Subcutaneous adipose tissue (tissue), 4 donors: ENCODE measurements at places on chromosomes 3 and 15. TPM values are rescaled to one million over a fixed set of nuclear protein-coding genes. Genes with fewer than 3 reads are reported as not detected.

Gene PLD1
- 21.8 TPM for total RNA-seq

Gene RBM15B
- 27.7 TPM for total RNA-seq

Gene NOX5
- total RNA-seq: 0.34 TPM

Gene EIF2B5
- 31.8 TPM for total RNA-seq

Gene GBE1
- total RNA-seq: 134 TPM

Gene UBL7
- 38.2 TPM for total RNA-seq

Gene MEGF11
- not detected for total RNA-seq

Gene ATP13A5
- not detected for total RNA-seq

Gene C3orf52
- 1.3 TPM for total RNA-seq

Gene CCDC39
- 1.5 TPM for total RNA-seq

Gene TTC23
- total RNA-seq: 24.0 TPM

Gene DUOXA2
- not detected for total RNA-seq

Gene WNT5A
- total RNA-seq: 1.3 TPM

Gene NDN
- total RNA-seq: 66.0 TPM

Gene LRRC2
- total RNA-seq: 1.1 TPM

Gene TRH
- total RNA-seq: not detected

Gene ARNT2
- 0.16 TPM for total RNA-seq

Gene ANKUB1
- not detected for total RNA-seq

Gene C3orf18
- 10.6 TPM for total RNA-seq

Gene CAMK2N2
- not detected for total RNA-seq

Gene SEMA7A
- 2.4 TPM for total RNA-seq

Gene CFAP44
- total RNA-seq: 7.0 TPM

Gene ABHD17C
- 1.3 TPM for total RNA-seq

Gene PAK6
- total RNA-seq: 1.1 TPM

Gene BTLA
- total RNA-seq: 1.5 TPM

Gene ACTC1
- 0.44 TPM for total RNA-seq

Gene ST6GAL1
- 35.2 TPM for total RNA-seq

Gene CADM2
- total RNA-seq: 19.8 TPM

Gene MOBP
- not detected for total RNA-seq

Gene STRIT1
- total RNA-seq: not detected

Gene ITGA11
- 2.5 TPM for total RNA-seq

Gene IMPG2
- 0.22 TPM for total RNA-seq

Gene SKOR1
- total RNA-seq: 2.8 TPM

Gene MESP2
- total RNA-seq: 0.34 TPM

Gene COLQ
- total RNA-seq: 2.0 TPM

Gene FOXL2NB
- total RNA-seq: not detected

Gene TRPM1
- total RNA-seq: not detected

Gene SLC27A2
- total RNA-seq: 10.9 TPM

Gene RASGRP1
- total RNA-seq: 1.1 TPM

Gene THRB
- total RNA-seq: 38.5 TPM

Gene BFSP2
- total RNA-seq: not detected

Gene SLC7A14
- not detected for total RNA-seq
